ENCODE measurements at places on chromosomes 7 and 10.

GRCh38 chr7:55432939-55433784 lies 68.0 kb downstream of the LANCL2 start:
- peak; percentile 36 for DNase-seq

DNA sequence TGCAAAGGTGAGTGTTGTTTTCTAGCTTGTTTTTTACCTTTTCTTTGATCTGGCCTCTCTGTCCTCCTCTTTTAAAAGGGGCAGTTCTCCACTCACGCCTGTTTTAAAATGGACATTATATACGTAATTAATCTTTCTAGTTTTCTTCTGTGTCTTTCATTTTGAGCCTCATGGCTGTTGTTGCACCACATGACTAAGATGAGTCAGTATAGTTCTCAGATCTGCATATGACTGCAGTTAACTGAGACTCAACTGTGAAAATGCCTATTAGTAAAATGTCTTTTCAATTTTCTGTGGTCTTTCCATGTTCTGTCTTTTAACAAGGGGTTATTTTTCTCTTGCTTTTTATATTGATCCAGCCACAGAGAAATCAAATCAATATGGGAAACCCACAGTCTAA lies 296.1 kb downstream of the CDK14 start:
- DNase-seq = no peak

DNA sequence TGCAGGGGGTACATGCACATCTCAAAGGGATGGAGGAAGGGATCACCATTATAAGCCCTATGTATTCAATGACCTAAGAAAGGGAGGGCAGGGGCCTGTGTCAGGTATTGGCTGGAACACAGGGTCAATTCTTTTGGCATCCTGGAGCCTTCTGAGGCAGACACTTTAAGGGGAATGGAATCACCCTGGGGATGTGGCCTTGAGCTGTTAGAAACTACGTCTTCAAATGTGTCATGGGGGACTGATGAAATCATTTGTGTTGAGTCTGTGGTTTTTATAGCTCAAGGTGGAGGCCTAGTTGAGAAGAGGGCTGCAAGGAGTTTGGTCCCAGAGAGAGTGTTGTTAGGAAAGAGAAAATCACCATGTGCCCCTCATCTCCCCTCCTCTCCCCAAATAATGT lies 206.1 kb upstream of the CELF2 start:
- no peak for DNase-seq

DNA sequence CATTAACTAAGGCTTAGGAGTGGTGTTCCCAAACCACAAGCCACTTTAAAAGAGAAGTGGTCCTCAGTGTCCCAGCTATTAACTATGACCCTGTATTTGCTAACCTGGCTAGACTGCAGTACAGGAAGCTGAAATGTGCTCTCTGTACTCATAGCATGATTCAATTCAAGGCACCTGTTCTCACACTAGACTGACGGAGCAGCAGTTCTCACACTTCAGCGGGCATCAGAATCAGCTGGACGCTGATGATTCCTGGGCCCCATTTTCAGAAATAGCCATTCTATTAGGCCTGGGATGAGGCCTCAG lies 24.5 kb upstream of the MSRB2 start:
- no peak for DNase-seq

DNA sequence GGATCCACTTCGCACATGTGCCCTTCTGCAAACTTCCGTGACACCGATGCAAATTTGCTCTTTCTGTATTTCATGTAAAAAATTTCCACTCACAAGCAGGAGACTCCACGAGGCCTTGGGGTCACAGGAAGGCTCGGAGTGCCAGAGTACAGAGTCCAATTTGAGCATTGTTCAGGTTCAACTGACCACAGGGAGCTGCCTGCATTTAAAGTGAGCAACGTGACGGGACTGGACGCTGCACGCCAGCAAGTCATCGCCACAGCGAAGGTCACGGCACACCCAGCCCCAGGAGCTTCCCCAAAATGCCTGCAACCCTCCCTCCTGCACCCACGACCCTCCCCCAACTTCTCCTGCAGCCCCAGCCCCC lies 41.5 kb upstream of the NKX6-2 start:
- no peak for DNase-seq

DNA sequence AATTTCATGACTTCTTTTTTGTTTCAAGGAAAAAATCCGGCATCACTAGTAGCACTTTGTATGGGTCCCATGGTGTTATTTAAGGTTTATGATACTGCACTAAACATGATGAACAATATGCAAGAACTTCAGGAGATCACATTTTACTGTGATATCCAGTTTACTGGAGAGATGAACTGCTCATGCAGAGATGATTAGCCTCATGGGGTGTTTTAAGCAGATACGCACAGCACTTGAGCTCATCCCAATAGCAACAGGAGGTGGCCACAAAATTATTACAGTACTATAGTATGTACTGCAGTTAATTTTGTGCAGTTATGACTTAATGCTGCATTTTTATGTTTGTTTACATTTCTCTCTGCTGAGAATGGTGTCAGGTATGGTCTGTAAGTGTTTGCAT lies 303.7 kb upstream of the PCDH15 start:
- DNase-seq = no peak

- no peak for DNase-seq
These were observed 117.7 kb downstream of the CCNY start for GRCh38 chr10:35453855-35454532.

GRCh38 chr10:97895915-97896314 lies 46.3 kb downstream of the GOLGA7B start:
- no peak for DNase-seq

- no peak for DNase-seq
These were observed 164.4 kb upstream of the PPP2R2D start for GRCh38 chr10:131736321-131736980.

GRCh38 chr10:96789571-96790108 lies 42.5 kb upstream of the LCOR start:
- DNase-seq = no peak

DNA sequence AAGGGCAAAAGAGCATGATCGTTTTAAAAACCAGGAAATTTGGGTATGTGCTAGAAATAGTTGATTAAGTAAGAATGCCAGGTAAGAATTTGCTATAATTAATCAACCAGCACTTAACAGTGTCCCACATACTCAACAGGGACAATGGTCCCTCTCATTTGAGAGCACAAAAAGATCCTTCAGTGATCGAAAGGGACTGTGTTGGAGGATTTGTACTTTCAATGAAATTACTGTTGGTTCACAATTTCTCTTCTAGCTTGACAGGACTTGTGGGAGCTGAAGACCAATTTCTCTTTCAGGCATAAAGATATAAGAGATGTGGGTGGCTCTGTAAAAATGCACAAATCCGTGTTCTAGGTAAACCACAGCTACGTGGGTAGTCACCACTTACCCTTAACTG lies 12.5 kb upstream of the PLEKHS1 start:
- DNase-seq = no peak

DNA sequence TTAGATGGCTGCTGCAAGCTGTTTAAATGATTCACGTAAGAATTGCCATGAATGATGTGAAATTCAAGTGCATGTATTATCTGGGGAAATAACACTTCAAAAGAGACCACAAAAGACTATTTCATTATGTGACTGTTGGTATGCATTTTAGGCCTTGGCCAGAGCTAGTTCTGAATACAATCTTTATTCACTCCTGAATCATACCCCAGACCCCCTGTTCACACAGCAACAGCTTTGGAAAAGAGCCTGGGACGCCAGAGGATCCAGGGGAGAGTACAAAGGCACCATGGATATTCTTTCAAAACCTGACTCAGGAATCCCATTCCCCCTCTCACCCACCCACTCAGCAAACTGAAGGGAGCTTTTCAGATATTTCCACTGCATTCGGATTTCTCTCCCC lies 377.1 kb upstream of the DPP6 start:
- no peak for DNase-seq

DNA sequence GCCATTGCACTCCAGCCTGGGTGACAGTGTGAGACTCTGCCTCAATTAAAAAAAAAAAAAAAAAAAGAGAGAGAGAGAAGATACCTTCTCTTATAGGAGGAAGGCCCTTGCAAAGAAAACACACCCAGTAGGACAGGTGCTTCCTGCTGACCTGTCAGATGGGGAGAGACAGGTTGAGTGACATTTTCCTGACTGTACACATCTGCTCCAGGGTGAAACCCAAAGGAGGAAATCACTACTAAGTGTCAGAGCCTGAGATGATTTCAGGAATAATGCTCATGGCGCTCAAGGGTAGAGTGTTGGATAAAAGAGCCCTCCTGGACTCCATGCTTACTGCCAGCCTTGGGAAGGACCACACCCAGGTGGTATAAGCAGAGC lies 1.7 kb upstream of the STN1 start:
- no peak for DNase-seq

GRCh38 chr10:132257907-132258306 lies 49.8 kb downstream of the STK32C start:
- no peak for DNase-seq

GRCh38 chr7:2953588-2954407 lies 89.9 kb downstream of the CARD11 start:
- DNase-seq = no peak

- no peak for DNase-seq
These were observed 14.1 kb downstream of the NRCAM start for GRCh38 chr7:108442039-108442568.

- DNase-seq = no peak
These were observed 11.2 kb downstream of the CTBP2 start for GRCh38 chr10:125149036-125149679.

DNA sequence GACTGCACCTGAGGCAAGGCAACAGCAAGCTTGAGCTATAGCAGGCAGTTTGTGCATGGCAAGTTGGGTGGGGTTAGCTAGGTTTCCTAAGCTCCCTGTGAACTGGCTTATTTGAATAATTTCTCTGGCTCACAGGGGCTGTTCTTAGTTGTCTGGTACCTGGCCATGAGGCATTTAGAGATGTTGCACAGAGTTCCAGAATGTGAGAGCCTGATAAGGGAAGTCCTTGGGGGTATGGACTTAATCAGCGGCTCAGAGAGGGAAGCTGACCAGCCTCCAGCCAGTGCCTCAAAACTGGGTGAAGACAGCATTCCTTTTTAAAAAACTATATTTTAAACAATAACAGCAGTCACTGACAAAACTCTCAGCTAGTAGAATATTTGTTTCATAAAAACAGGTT lies 307.4 kb downstream of the FZD1 start:
- DNase-seq = no peak

DNA sequence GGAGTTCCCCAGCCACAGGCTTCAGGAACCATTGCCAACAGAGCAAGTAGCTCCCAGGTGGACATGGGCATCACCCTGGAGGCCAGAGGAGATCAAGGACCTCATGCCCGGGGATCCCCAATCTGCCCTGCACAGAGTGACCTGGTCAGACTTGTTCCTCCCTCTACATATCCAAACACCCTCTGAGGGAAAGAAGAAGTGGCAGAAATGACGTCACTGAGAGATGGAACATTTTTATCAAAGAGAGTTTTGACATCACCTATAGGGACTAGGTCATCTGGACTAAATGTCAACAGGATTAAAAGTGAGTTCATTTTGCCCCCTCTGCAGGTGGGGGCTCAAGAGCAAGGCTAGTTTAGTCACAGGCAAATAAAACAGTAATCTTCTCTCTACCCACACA lies 273.7 kb downstream of the SKAP2 start:
- DNase-seq = no peak

- DNase-seq = no peak
These were observed 129.3 kb downstream of the FAM107B start for GRCh38 chr10:14645239-14645960.

All from activated naive CD4-positive, alpha-beta T cell treated with anti-CD3 and anti-CD28 coated beads, Interleukin-2, amount 10 ng/mL, durations not matched to agents 7 days and 5 days (primary cell).